ENCODE measurements at places on chromosomes 12 and 14. TPM values are rescaled to one million over a fixed set of nuclear protein-coding genes. Genes with fewer than 3 reads are reported as not detected.

The PMCH gene
- not detected for total RNA-seq

The RILPL2 gene
- 4.6 TPM for total RNA-seq

The NKX2-8 gene
- not detected for total RNA-seq

The KRT74 gene
- not detected for total RNA-seq

The OLR1 gene
- 2.5 TPM for total RNA-seq

The LTBP2 gene
- 32.1 TPM for total RNA-seq

The SLC17A8 gene
- total RNA-seq: not detected

The C1RL gene
- 18.7 TPM for total RNA-seq

The FGF6 gene
- total RNA-seq: not detected

The MIP gene
- total RNA-seq: not detected

The LGR5 gene
- total RNA-seq: 0.31 TPM

The CLEC4D gene
- not detected for total RNA-seq

The MMP14 gene
- 58.0 TPM for total RNA-seq

- H3K36me3 ChIP-seq: no peaks in the 10 kb centered on the region
- no peak for DNase-seq
- H3K4me3 ChIP-seq: no peak overlapping the region
- peaks cover 24% of the 10 kb centered on the region for H3K4me1 ChIP-seq
These were observed 24.6 kb downstream of the PRICKLE1 start for GRCh38 chr12:42564996-42565395.

DNA sequence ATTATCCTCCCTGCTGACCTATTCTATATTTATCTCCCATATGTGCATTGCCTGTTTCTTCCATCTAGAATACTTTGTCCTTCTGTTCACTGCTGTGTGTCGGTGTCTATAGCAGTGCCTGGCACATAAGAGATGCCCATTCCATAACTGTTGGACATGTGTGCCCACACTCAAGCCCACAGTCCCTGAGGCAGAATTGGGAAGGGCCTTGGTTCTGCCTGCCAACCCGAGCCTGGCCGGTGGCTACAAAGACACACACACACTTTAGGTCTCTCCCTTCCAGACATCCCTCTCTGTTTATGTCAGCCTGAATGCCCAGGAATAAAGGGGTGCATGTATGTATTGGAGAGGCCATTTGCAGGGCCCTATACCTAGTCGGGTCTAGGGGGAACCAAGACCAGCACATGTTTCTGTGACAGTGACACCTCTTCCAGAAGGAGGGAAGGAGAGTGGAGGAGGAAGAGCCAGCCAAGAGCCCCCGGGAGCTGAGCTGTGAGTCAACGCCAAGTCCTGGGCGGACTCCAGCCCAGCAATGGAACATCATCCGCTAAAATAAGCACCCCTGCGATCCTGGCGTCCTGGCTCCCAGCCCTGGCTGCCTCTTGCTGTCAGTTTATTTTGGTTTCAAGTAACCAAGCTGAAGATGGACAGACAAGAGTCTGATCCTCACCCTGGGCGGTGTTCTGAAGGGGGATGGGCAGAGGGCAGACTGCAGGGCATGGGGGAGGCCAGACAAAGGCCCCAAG is 4.3 kb upstream of the ASB2 start:
- peak overlapping the region; percentile 86 for H3K27ac ChIP-seq
- peak; percentile 73 for DNase-seq
- H3K4me3 ChIP-seq: no peak overlapping the region
- no peaks in the 10 kb centered on the region for H3K27me3 ChIP-seq

- H3K27me3 ChIP-seq: peaks cover 8% of the 10 kb centered on the region
- no peaks in the 10 kb centered on the region for H3K36me3 ChIP-seq
- H3K27ac ChIP-seq: no peak overlapping the region
- H3K4me3 ChIP-seq: no peak overlapping the region
- H3K4me1 ChIP-seq: no peaks in the 10 kb centered on the region
- DNase-seq: no peak
These were observed 805 bp upstream of the KRT7 start for GRCh38 chr12:52232203-52232673.

DNA sequence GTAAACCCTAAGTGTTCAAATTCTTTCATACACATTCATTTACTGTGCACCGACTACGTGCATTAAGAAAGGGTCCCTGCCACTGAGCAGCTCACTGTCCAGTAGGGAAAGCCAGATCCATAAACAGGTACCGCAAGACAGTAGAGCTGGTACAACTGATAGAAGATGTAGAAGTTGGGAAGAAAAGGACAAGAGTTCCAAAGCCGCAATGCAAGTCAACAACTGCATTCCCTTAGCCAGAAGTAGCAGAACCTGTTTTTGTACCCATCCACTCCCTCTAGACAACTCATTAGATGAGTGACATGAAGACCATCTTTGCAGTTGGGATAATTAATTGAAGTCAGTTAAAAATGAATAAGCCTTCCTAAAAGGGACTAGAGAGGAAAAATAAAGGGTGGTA is 1.3 kb downstream of the SENP1 start:
- H3K4me3 ChIP-seq: peak overlapping the region; percentile 98
- H3K4me1 ChIP-seq: peaks cover 23% of the 10 kb centered on the region
- no peak for DNase-seq
- no peak overlapping the region for H3K27ac ChIP-seq
- no peaks in the 10 kb centered on the region for H3K36me3 ChIP-seq
- no peaks in the 10 kb centered on the region for H3K27me3 ChIP-seq

DNA sequence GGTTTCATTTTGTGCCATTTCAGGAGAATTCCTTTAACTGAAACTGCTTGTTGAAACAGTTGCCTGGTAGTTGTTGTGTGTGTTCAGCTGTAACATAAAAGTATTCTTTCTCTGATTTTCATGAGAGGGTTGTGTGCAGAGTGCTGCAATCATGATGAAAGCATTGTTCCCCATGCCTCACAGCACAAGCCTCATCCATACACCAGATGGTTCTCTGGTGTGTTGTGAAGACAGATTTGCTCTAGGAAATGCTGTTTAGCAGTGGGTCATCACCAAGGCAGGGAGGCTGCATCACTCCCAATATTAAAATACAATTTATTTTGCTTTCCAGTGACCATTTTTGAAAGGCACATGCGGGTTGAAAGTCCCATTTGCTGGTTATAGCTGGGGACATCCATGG is 404.4 kb downstream of the AACS start:
- H3K4me3 ChIP-seq: no peak overlapping the region
- no peaks in the 10 kb centered on the region for H3K36me3 ChIP-seq
- no peaks in the 10 kb centered on the region for H3K27me3 ChIP-seq
- no peaks in the 10 kb centered on the region for H3K4me1 ChIP-seq
- no peak for DNase-seq
- no peak overlapping the region for H3K27ac ChIP-seq

- H3K4me3 ChIP-seq: peak overlapping the region; percentile 49
- H3K27ac ChIP-seq: no peak overlapping the region
- peaks cover 14% of the 10 kb centered on the region for H3K27me3 ChIP-seq
- no peaks in the 10 kb centered on the region for H3K4me1 ChIP-seq
- DNase-seq: no peak
These were observed 20.6 kb upstream of the CEP170B start for GRCh38 chr14:104844306-104845032.

GRCh38 chr14:103296007-103296406 is 38.0 kb upstream of the EIF5 start:
- H3K4me3 ChIP-seq: no peak overlapping the region
- H3K4me1 ChIP-seq: no peaks in the 10 kb centered on the region
- H3K27me3 ChIP-seq: no peaks in the 10 kb centered on the region

DNA sequence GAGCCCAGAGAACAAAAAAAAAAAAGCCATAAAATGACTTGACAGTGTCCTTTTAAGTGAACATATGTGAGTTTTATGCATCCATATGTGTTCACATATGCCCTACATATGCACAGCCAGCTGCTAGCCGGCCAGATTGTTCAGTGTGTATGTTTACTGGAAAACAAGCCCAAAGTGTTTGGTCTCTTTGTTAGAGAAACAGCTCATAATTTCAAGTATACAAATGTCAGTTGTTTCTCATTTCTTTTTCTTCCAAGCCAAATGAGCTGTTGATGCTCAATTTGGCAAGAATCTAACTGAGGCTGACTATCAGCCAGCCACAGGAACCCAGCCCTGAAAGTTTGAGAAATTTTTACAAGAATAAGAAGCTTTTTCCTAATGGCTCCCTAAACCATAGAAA is 60.8 kb upstream of the TSPAN8 start:
- H3K36me3 ChIP-seq: no peaks in the 10 kb centered on the region
- H3K4me1 ChIP-seq: no peaks in the 10 kb centered on the region
- H3K27ac ChIP-seq: no peak overlapping the region
- no peak overlapping the region for H3K4me3 ChIP-seq

DNA sequence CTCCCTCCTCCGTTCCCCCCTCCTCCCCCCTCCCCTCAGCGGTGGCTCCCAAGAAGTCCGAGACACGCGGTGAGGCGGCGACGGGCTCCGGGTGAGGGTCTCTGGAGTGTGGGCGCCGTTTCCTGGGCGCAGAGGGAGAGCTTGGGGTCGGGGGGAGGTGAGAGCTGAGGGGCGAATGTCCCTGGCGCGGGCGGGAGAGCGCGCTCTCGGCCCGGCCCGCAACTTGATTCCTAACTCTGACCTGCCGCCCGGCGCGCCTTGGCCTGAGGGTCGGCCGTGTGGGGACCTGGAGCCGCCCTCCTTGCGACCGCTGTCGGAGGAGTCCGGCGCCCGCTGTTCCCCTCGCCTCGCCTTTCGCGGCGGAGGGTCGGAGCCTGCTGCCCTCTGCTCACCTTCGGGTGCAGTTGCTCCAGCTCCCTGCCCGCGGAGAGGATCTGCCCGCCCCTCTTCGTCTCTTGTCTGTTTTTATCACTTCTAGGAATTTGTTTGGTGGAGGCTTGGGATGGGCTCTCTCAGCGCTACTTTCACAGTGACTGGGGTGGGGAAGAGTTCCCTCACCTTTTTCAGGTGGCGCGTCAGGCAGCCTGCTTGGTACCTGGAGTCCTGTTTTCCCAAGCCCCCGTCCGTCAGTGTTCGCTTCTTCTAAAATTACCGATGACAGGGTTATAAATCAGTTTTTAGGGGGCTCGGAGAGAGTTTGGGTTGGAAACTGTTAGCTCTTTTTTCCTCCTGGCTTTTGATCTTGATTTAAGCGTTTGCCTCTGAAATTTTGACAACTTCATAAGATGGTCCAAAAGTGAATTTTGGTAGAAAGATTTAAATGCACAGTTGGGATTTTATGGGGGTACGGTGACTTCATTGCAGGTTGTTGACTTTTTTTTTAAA is 495 bp downstream of the ADIPOR2 start:
- no peaks in the 10 kb centered on the region for H3K27me3 ChIP-seq
- peak overlapping the region; percentile 82 for H3K4me3 ChIP-seq
- no peaks in the 10 kb centered on the region for H3K36me3 ChIP-seq
- no peak for DNase-seq
- H3K4me1 ChIP-seq: no peaks in the 10 kb centered on the region
- H3K27ac ChIP-seq: peak overlapping the region; percentile 90

GRCh38 chr12:117052386-117053049 is 46.7 kb downstream of the TESC start:
- no peaks in the 10 kb centered on the region for H3K36me3 ChIP-seq
- H3K27me3 ChIP-seq: no peaks in the 10 kb centered on the region
- H3K27ac ChIP-seq: peak overlapping the region; percentile 80
- no peak for DNase-seq
- no peak overlapping the region for H3K4me3 ChIP-seq

GRCh38 chr12:52655720-52656124 is 3.7 kb upstream of the KRT2 start:
- H3K36me3 ChIP-seq: no peaks in the 10 kb centered on the region
- no peaks in the 10 kb centered on the region for H3K27me3 ChIP-seq
- peak; percentile 44 for DNase-seq
- no peaks in the 10 kb centered on the region for H3K4me1 ChIP-seq

- H3K27me3 ChIP-seq: no peaks in the 10 kb centered on the region
- H3K27ac ChIP-seq: no peak overlapping the region
- H3K4me3 ChIP-seq: no peak overlapping the region
- H3K36me3 ChIP-seq: no peaks in the 10 kb centered on the region
- DNase-seq: no peak
These were observed 15.9 kb upstream of the LRRK2 start for GRCh38 chr12:40208707-40209446.

DNA sequence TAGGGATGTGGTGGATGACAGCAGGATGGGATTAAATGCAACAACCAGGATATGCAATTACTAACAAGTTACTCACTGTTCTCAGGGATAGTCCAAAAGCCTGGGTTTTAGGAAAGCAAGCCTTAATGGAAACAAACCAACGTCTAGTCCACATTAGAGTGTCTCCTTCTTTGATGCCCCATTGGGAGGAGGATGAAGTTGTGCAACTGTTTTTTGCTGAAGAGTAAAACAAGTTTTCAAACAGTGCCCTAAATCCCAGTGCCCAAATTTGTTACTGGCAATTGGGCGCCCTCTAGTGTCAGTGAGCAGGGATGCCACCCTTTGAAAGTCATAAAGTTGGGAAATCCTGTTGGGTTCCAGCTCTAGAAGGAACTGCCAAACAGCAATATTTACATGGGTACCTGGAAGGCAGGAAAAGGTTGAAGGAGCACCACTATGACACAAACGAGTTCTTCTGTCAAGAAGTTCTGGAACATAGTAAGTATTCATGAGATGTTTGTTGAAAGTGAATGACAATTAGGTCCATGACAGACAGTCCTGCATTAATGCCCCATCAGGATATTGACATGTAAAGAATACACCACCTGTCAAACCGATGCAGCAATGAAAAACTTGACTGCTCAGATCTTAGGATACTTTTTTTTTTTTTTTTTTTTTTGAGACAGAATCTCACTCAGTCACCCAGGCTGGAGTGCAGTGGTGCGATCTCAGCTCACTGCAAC is 11.1 kb upstream of the DPF3 start:
- H3K4me1 ChIP-seq: no peaks in the 10 kb centered on the region
- peak; percentile 79 for DNase-seq
- H3K4me3 ChIP-seq: no peak overlapping the region
- no peaks in the 10 kb centered on the region for H3K27me3 ChIP-seq
- H3K36me3 ChIP-seq: no peaks in the 10 kb centered on the region

DNA sequence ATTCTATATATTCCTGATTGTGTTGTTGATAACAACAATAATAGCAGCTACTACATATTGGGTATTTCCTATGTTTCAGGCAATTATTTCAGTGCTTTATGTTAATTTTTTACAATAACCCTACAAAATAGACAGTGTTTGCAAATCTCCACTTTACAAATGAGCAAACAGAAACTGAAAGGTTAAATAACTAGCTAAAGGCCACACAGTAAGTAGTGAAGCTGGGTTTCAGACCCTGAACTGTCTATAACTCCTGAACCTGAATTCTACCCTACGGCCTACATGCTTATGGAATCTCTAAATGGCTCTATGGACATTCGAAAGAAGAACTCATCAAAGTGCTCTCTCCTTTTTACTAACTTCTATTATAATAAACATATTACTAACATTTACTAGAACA is 19.7 kb upstream of the NUDT4 start:
- no peak overlapping the region for H3K4me3 ChIP-seq
- DNase-seq: no peak
- H3K4me1 ChIP-seq: no peaks in the 10 kb centered on the region
- no peaks in the 10 kb centered on the region for H3K27me3 ChIP-seq
- no peak overlapping the region for H3K27ac ChIP-seq

GRCh38 chr12:55703288-55703687 is 4.4 kb downstream of the ITGA7 start:
- H3K4me3 ChIP-seq: peak overlapping the region; percentile 75
- no peaks in the 10 kb centered on the region for H3K4me1 ChIP-seq
- peaks cover 35% of the 10 kb centered on the region for H3K36me3 ChIP-seq
- DNase-seq: no peak
- H3K27me3 ChIP-seq: no peaks in the 10 kb centered on the region
- H3K27ac ChIP-seq: peak overlapping the region; percentile 86

- no peak for DNase-seq
- no peaks in the 10 kb centered on the region for H3K36me3 ChIP-seq
- no peaks in the 10 kb centered on the region for H3K27me3 ChIP-seq
- peaks cover 4% of the 10 kb centered on the region for H3K4me1 ChIP-seq
These were observed 455.0 kb upstream of the TMEM132C start for GRCh38 chr12:127811988-127812387.

- H3K4me3 ChIP-seq: no peak overlapping the region
- no peaks in the 10 kb centered on the region for H3K27me3 ChIP-seq
- H3K4me1 ChIP-seq: no peaks in the 10 kb centered on the region
- no peak for DNase-seq
- no peaks in the 10 kb centered on the region for H3K36me3 ChIP-seq
- H3K27ac ChIP-seq: no peak overlapping the region
These were observed 179.2 kb downstream of the BCAT1 start for GRCh38 chr12:24769682-24770081.

Measured in right atrium auricular region (tissue), 2 donors.